ENCODE measurements at places on chromosomes 11 and 22.

- no peak for DNase-seq
Observed at GRCh38 chr11:78957476-78958245, 383.0 kb upstream of the NARS2 start.

- no peak for DNase-seq
Observed at GRCh38 chr11:128504486-128504885, 82.9 kb downstream of the ETS1 start.

GRCh38 chr22:48993655-48994054 is 834.0 kb downstream of the BRD1 start:
- DNase-seq: no peak

- no peak for DNase-seq
Observed at GRCh38 chr11:73281796-73282660, 9.9 kb downstream of the P2RY6 start.

DNA sequence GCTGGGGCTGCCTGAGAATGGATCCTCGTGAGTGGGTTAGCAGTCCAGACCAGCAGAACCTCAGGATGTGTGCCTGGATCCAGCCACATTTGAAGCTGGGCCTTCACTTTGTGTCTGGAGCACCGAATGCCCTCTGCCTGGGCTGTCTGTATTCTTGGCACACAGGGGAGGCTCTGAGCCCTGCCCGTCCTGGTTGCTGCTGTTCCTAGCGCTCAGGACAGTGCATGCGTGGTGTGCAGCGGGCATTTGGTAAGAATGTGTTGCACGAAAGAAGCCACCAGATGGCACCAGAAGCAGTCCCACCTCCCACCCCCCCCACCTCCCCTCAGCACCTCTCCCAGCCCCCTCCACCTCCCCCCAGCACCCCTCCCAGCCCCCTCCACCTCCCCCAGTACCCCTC is 4.1 kb upstream of the MAPK11 start:
- no peak for DNase-seq

DNA sequence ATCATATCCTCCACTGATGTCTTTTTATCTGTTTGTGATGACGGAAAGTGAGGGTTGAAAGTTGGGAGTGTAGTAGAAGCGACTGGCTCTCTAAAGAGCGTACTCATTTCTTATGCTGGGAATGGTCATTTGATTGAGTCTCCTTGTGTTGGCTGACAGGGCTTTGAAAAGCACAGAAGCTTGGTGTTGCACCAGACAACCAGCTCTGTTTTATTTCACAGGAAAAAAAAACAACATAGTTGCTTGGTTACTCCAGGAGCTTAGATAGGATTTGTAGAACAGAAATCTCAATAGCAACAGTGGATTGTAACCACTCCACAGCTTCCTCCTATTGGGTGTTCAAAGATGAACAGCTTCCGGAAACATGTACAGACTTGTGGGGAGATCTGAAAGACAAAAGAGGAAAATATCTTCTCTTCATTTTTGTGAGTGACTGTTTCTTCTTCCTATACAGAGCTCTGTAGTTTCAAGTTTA is 2.7 kb downstream of the RBM14 start:
- DNase-seq: no peak

- no peak for DNase-seq
Observed at GRCh38 chr11:6472934-6473333, 807 bp downstream of the TRIM3 start.

- no peak for DNase-seq
Observed at GRCh38 chr22:43812890-43813289, 785 bp upstream of the EFCAB6 start.

GRCh38 chr11:132289590-132290256 is 919.3 kb downstream of the NTM start:
- DNase-seq: no peak

- no peak for DNase-seq
Observed at GRCh38 chr11:106159836-106160235, 82.4 kb downstream of the AASDHPPT start.

- no peak for DNase-seq
Observed at GRCh38 chr22:32469799-32470212, 4.8 kb upstream of the FBXO7 start.

DNA sequence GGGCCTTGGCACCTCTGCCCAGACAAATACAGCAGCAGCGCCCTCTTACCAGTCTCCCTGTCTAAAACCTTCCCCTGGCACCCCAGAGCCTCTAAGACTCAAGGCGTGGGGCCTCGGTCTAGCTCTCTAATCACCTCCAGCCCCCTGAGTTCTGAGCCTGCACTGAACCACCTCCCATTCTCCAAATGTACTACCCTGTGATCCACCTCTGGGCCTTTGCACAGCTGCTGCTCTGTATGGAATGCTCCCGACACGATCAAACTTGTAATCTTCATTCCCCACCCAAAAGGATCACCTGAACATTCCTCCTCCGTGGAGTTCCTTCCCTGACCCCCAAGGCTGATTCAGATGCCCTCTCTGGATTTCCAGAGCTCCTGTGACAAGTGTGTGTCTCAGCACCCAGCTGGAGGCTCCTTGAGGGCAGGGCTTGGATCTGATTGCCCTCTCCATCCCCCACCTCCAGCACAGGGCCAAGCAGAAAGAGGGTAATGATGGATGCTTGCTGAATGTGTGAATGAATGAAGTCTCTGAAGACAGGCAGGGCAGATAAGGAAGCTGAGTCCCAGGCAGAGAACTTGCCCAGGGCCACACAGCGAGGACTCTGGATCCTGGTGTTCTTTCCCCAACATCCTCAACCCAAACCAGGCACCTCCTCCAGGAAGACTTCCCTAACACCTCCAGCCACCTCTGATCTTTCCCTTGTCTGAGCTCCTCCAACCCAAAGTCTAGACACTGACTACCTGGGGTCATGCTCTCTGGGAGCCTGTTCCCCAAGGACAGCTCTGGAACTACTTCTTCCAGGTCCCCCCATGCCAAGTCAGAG is 18.3 kb downstream of the STARD10 start:
- no peak for DNase-seq
